LNCaP clone FGC (cell line): ENCODE measurements at places on chromosomes 1 and 21.

- no peak for DNase-seq
Observed at GRCh38 chr1:31327381-31327780, 30.5 kb downstream of the ZCCHC17 start.

DNA sequence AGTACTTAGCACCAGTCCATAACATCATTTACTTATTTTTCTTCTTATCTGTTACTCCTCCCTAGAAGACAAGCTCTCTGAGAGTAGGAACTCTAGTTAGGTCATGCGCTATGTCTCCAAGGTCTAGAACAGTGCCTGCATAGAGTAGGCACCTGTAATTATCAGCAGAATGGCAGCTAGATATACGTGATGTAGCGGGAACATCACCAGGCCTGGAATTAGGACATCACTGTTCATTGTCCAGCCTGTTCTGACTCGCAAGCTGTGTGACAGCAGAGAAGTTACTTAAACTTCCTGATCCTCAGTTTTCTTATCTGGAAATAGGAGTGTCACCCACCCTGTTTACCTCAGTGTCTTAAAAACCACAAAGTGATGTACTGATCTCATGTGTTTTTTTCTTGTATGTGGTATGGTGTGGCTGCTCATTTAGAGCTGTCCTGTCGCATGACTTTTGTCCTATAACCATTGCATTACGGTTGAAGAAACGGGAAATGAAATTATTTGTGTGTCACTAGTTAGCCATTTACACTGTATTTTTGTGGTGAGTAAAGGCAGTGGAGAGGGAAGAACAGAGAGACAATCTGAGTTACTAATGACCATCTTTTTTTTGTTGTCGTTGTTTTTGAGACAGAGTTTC, 37.1 kb upstream of the EXO1 start:
- DNase-seq: no peak

GRCh38 chr1:170273291-170274130, 127.8 kb downstream of the NTMT2 start:
- DNase-seq: no peak

- no peak for DNase-seq
Observed at GRCh38 chr1:162272419-162272818, 104.2 kb downstream of the SPATA46 start.

GRCh38 chr1:3530926-3531818, 76.7 kb downstream of the ARHGEF16 start:
- DNase-seq: peak; percentile 42

DNA sequence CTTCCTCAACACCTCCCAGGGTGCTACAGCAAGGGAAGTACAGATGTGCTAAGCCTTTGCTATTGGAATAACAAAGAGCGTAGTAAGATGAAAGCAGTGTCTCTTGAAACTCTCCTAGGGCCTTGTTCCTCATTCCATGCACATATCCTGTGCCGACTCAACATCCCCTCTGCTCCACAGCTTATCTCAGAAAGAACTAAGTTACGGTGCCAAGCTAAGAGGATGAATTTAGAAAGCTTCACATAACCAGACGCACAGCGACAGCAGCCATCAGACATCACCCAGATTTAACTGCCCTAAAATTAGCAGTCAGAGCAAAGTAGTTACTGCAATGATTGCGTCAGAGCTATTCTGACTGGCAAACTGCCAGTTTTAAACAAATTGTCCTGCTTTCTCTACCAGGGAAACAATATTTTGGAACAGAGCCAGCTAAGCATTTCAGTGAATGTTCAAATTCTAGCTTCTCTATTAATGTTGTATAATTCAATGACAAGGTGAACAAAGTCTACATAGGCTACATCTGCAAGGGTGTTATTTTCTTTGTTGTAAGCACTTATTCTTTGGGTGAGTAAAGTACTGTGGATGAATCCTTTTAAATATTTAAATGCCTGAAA, 9.5 kb downstream of the SIPA1L2 start:
- no peak for DNase-seq

GRCh38 chr1:45379524-45379923, 39.3 kb upstream of the MUTYH start:
- no peak for DNase-seq

- DNase-seq: no peak
Observed at GRCh38 chr1:50295566-50295965, 127.7 kb downstream of the DMRTA2 start.

DNA sequence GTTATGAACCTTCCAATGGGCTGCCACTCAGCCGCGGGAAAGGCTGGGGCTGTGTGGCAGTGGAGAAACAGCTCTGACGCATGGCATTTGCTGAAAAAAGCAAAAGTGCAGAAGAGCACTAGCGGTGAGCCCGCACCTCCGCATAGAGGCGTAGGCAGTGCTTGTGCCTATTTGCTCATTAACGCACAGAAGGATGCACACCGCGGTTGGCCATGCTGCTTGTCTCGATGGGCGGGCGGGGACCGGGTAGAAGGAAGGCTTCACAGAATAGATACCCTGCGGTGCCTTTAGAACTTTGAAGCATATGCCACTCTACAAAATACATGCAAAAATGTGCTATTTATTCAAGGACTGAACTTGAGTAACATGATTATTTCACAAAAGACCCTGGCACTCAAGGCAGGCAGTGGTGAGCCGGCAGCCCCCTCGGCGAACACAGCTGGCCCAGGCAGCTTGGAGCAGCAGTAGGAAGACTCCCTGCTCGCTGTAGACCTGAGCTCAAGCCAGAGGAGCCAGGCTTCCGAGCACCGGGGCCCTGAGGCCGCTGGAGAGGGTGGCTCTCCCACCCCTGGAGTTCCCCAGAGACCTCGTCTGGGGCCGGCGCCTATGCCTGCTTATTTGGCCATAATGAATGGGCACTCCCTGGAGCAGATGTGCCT, 71.5 kb downstream of the SIK1 start:
- no peak for DNase-seq

- peak; percentile 30 for DNase-seq
Observed at GRCh38 chr1:71196685-71197084, 115.8 kb upstream of the ZRANB2 start.

DNA sequence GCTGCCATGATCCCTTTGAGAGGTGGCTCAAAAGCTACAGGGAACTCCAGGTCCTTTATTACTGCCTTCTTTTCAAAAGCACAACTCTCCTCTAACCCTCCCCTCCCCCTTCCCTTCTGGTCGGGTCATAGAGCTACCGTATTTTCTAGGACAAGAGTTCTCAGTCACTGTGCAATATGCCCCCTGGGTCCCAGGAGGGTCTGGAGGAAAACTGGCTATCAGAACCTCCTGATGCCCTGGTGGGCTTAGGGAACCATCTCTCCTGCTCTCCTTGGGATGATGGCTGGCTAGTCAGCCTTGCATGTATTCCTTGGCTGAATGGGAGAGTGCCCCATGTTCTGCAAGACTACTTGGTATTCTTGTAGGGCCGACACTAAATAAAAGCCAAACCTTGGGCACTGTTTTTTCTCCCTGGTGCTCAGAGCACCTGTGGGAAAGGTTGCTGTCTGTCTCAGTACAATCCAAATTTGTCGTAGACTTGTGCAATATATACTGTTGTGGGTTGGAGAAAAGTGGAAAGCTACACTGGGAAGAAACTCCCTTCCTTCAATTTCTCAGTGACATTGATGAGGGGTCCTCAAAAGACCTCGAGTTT, 3.1 kb downstream of the BTG2 start:
- DNase-seq: no peak

DNA sequence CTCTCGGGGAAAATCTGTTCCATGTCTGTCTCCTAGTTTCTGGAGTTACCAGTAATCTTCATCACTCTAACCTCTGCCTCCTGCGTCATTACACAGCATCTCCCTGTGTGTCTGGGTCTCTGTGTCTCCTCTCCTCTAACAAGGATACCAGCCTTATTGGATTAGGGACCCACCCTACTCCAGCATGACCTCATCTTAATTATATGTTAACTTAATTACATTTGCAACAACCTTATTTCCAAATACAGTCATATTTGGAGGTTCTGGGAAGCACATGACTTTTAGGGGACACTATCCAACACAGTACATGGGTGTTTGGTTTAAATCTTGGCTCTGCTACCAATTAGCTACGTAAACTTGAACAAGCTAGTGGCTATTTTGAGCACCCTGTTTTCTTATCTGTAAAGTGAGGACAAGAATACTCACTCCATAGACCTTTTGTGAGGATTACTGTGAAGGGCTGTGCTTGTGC, 83.9 kb upstream of the SGIP1 start:
- no peak for DNase-seq

DNA sequence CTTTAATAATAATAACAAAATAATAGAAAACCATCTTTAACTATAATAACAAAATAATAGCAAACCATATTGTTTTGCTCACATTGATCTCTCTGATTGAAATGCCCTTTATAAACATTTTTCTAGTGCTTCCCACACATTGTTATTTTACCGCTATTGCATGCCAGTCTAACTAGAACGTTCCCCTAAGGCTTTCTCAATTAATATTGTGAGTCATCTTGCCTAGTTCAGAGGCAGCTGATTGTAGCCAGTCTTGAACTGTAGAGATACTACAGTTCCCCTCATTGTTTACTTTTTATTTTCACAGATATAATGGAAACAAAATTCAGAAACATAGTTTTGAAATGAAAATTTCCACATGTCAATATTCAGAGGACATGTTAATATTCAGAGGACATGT, 192.3 kb upstream of the ADGRL4 start:
- no peak for DNase-seq

GRCh38 chr1:248804771-248805681, 20.7 kb downstream of the SH3BP5L start:
- no peak for DNase-seq

GRCh38 chr1:118486199-118486598, 301.2 kb upstream of the SPAG17 start:
- no peak for DNase-seq

- DNase-seq: no peak
Observed at GRCh38 chr1:216793973-216794372, 70.7 kb upstream of the ESRRG start.

DNA sequence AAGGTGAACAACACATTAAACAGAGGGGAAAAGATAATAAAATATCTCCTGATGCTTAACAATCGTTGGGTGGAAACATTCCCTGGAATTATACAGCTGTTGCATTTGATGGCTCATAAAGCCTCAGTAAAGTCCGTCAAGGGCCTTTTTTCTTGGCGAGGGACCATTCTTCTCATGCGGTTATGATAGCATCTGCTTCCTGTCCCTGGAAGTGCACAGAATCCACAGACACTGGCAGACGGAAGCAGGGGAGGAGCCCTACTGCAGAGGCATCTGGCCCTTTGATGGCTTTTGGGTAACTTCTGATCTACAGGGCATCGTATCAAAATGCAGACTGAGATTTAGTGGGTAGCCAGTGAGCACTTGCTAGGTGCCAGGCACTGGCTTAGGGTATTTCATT, 286.9 kb downstream of the KIF26B start:
- peak; percentile 4 for DNase-seq
